MCF 10A (cell line): ENCODE measurements at places on chromosomes 2 and 18.

DNA sequence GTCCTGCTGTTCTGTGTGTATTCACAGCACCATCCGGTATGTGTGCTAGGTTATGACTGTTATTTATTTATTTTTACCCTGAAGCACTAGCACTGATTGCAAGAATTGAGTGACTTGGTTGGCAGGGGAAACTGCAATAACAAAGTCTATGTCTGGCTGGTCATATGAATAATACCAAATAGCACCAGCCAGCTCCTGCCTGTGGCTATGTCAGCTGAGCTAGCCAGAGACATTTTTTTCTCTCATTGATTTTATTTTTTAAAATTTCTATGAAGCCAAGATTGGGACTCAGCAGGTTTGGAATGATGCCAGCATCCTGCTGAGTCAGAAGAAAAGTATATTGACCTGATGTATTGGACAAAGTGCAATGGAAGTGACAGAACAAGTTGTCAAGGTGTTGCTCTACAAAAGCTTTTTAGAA, 188.5 kb upstream of the CDH2 start:
- peak; percentile 73 for DNase-seq

DNA sequence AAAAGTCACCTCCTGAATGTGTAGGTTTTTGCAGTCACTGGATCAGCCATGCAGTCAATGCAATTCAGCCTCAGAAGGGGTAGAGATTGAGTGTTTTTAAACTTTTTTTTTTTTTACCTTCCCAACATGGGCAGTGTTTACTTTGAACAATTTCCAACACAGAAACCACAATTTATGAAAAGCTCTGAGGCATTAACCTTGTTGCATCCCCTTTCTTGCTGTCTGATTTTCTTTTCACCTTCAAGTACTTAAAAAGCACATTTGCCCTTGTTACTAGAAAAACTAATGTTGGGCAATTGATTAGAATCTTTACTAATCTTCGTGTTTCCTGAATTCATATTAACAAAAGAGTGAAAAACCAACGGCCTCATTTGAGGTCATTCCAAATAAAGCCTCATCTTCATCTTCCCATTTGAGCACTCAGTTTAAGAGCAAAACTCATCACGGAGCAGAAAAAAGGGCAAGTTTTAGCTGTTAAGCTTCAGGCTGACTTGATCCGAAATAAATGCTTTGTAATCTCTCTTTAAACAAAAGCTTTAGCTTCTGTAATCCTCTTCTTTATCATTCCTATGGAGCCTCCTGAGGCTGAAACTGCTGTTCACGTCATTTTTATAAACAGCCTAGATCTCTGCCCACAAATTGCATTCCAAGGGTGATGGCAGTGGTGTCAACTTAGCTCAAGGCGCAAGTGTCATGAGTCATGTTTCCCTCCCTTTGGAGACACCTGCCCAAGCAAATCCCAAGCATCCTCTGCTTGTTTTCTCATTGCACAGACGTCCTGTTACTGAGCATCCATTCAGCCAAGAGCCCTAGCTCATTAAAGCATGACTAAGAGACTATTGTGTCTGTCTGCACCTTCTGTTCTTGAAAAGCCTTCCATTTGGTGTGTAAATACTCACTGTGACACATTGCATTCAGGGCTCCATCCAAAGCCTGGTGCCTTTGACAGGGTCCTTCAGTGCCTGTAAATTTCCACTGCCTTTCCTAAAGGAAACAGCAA, 107.7 kb downstream of the HNMT start:
- DNase-seq, result peak; percentile 98

- DNase-seq, result no peak
Observed at GRCh38 chr2:12321886-12322285, 394.9 kb upstream of the TRIB2 start.

DNA sequence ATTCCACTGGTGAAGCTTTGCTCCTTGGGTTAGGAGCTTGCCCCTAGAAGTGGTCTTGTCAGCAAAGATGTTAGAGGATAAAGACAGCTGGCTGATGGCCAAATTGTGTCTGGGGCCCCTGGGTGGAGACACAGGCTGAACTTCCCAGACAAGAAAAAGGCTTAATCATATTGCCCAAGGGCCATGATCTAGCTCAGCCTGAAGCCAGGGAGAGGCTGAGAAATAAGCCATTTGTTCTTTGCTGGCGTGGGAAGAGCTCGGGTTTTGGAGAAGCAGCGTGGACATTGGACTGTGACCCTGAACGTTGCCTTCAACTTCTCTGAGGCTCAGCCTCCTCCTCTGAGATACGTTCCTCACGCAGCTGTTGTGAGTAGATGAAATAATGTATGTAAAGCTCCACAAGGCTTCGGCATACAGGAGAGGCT, 153.0 kb downstream of the ZFP36L2 start:
- DNase-seq, result peak; percentile 93
